ENCODE measurements at places on chromosomes 3 and 15.

DNA sequence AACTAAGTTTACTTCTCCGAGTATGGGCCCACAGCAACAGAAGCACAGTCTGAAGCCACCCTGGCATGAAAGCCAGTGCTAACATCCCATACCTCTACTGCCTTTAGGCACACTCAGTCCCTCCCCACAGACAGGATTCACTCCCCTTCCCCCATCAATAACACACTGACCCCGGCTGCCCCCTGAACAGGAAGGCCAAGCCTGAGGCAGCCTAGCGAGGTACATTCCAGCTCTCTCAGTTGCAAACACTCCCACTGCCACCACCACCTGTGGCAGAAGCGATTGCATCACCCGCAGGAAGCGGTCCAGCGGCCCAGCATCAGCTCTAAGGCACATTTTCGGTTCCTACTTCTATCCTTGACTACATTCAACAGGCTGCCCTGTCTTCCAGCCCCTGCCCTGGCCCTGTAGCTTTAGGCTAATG is 7.0 kb upstream of the BMF start:
- peak; percentile 97 for DNase-seq

DNA sequence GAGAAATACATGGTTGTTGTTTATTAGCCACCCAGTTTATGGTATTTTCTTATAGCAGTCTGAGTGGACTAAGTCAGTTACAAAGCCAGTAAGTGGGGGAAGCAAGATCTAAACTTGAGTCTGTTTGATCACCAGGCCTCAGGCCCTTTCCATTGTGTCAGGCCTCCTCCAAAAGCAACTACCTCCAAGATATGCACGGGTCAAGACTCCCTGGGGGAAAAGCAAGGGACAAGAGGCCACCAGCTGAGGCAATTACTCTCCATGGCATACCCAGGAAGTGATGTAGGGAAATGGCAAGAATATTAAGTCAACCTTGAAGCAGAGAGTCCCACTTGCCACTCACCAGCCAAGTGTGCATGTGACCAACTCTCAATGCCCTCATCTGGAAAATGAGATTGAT is 28.6 kb upstream of the SRGAP3 start:
- no peak for DNase-seq

DNA sequence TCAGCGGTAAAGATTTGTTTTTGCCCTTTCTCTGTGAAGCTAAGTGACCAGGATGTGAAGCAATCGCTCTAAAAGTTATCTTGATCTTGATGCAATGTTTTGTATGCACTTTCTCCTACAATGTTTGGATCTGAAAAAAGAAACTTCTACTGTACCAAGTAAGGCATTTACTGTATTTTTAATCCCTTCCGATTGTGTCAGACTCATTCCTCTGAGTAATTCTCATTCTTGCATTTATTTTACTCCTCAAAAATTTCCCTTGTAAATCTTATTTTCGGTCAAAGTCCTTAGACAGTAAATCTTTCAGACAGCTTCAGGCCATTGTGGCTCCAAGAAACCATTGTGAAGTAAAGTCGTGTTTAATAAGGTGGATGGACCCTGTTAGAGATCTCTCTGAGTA is 141.9 kb downstream of the TP63 start:
- no peak for DNase-seq

- DNase-seq, result no peak
Observed at GRCh38 chr15:42879443-42879842, 41.1 kb downstream of the TTBK2 start.

Data from OCI-LY7 (cell line).